Renal cortical epithelial cell (primary cell): ENCODE measurements at places on chromosomes 2 and 18. TPM values are rescaled to one million over a fixed set of nuclear protein-coding genes. Genes with fewer than 3 reads are reported as not detected.

Gene TSPYL6
- total RNA-seq, result not detected in 2 replicates

- DNase-seq, result no peak
Measured at GRCh38 chr2:158507141-158507540, 50.4 kb downstream of the PKP4 start.

DNA sequence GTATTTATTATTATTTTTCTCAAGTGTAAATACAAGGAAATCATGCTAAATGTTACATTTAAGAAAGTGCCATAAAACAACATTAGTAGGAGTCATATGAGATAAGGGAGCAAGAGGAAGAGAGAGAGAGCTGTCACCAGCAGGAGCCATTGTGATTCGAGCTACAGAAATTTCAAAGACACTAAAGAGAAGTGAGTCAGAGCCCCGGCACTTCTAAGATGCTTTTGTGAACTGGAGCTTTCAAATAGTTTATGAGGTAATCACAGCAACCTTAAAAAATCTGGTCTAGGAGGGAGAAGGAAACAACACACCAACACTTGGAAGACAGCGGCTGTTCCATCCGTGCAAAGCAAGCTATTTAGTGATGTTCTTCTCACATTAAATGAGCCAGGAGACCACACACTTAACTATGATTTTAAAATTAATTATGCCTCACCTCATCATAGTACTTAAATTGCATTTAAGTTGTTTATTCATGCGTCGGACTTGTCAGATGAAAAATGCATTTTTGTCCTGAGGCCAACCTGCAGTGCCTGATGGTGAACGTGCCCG lies 382.7 kb upstream of the SALL3 start:
- no peak for DNase-seq

DNA sequence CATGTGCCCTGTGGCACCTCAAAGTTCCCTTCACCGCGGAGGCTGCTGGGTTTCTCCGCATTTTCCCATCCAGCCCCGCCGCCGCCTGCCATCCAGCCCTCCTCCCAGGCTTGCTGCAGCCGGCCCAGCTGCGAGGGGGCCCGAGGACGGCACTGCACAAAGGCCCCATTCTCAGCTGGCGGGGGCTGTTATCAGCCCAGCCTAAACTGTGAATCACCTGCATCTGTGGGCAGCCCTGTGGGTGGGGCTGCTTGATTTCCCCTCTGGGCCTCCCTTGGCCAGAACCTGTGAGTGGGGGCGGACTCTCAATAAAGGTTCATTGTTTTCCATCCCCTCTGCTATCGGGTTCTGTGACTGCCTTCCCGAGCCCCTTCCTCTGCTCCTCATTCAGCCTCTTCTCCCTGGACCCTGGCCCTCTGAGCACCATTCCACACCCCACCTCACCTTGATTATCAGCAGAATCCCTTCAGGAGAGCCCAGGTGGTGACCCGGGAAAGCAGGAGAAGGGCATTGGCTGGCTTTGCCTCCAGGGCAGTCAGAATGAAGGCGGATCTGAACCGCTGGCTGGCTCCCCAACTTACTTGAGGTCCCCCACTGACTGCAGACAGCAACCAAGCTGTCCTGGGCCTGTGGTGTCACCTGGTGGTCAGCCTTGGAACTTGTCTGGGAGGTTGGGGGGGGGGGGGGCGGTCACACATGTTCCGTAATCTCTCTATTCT lies 204.5 kb downstream of the ZFP36L2 start:
- no peak for DNase-seq

- no peak for DNase-seq
Measured at GRCh38 chr18:78169174-78169864, 810.3 kb upstream of the SALL3 start.

GRCh38 chr2:60512062-60512622 lies 41.3 kb downstream of the BCL11A start:
- no peak for DNase-seq

GRCh38 chr18:61471541-61471940 lies 138.3 kb downstream of the CDH20 start:
- DNase-seq, result no peak

GRCh38 chr2:227796045-227796711 lies 17.5 kb upstream of the CCL20 start:
- no peak for DNase-seq

DNA sequence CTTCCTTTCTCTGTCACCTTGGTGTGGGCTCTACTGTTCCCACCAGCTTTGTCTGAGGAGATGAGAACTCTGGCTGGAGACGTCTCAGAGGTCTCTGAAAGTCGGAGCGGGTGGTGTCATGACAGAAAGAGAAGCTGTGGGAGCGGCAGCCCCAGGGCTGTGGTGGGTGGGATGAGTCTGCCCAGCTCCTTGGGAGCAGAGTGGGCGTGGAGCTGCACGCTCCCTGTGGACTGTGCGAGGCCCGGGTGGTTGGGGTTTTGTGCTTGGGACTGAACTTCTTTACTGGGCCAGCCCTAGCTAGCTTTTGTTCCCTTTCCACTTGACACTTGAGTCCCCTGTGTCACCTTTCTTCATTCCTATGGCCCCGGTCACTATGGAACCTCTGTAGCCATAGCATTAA lies 10.4 kb downstream of the TOGARAM2 start:
- no peak for DNase-seq

- DNase-seq, result no peak
Measured at GRCh38 chr2:219944866-219945265, 317.4 kb downstream of the SLC4A3 start.
